Frontal cortex (tissue), 4 donors: ENCODE measurements at places on chromosomes 7 and 10. TPM values are rescaled to one million over a fixed set of nuclear protein-coding genes. Genes with fewer than 3 reads are reported as not detected.

Gene LAMB1
- total RNA-seq, result 30.2 TPM

Gene DUS4L
- 15.5 TPM for total RNA-seq

- DNase-seq, result no peak
These were observed 612.1 kb downstream of the AUTS2 start for GRCh38 chr7:70210200-70210935.

- no peak for DNase-seq
These were observed 3.8 kb downstream of the LDB3 start for GRCh38 chr10:86671985-86672710.

DNA sequence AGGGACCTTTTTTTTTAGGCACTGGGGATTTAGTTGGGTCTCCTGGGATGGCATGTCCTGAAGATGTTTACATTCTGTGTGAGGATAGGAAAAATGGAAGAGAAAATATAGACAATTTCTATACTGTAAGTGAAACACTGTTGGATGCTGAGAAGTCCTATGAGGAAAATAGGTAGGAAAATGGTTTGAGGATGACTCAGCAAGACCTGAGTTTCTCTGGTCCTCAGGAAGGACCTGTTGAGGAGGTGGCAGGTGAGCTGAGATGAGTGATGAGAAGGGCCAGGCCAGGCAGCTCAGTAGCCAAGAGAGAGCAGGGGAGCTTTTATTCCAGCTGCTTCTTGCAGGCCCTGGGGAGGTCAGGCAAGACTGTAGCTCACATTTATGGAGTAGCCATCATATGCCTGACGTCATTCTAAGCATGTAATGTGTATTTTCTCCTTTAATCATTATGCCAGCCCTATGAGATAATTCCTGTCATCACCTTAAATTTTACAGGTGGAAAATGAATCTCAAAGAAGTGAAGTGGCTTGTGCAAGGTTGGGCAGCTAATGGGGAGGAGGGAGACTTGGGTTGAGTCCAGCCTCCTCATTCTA is 19.1 kb upstream of the LRRC18 start:
- DNase-seq, result no peak
